ENCODE measurements at places on chromosomes 11 and 22. TPM values are rescaled to one million over a fixed set of nuclear protein-coding genes. Genes with fewer than 3 reads are reported as not detected.

The MS4A4E gene
- 1.1 TPM for polyA plus RNA-seq

DNA sequence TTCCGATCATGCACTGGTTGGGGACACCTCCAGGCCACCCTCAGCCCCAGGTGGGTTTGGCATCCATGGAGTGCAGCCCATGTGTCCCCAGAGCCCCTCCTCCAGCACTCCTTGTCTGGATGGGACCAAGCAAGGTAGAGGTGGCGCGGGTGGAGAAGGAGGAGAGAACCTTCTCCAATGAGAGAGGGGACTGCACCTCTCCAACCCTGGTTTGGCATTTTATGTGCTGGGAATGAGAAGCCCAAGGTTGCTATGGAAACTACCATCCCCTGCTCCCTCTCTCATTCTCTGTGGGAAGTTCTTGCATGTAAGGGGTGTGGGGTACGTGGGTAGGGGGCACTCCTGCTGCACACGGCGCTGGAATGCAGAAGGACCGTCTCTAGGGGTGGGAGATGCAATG lies 21.8 kb upstream of the RASD2 start:
- DNase-seq, result no peak

DNA sequence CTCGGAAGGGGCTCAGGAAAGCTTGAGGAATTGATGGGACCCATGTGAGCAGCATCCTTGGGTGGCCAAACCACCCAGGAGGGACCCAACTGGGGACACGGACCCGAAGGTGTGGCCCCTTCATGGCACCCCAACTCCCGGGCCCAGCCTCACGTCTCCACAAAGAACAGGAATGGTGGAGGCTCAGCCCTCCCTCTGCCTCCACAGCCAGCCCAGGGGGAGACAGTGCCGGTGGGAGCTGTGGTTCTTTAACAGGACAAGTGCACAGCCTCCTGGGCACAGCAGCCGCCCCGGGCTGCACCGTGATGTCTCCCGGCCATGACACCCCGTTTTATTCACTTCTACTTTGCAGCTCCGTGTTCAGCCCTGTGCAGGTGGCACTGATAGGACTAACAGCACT lies 587.2 kb downstream of the BRD1 start:
- DNase-seq, result no peak

DNA sequence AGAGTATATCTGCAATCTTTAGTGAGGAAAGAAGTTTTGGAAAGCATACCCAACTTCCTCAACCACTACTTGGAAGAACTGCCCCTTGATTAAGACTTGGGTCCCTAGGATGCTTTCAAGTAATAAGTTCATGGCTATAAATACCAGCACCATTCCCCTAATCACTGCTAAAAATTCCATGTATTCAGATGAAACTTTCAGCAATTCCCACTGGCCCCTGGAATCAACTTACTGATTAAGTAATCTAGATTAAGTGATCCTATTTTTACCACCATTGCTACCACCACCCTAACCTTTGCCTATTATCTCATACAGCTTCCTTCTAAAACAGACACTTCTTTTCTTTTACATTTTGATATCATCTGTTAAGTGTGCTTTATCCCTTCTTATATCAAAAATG lies 10.5 kb downstream of the PICALM start:
- no peak for DNase-seq

- no peak for DNase-seq
Observed at GRCh38 chr11:57340039-57340615, 2.0 kb downstream of the P2RX3 start.

The OR5A1 gene
- 0.01 TPM for polyA plus RNA-seq

DNA sequence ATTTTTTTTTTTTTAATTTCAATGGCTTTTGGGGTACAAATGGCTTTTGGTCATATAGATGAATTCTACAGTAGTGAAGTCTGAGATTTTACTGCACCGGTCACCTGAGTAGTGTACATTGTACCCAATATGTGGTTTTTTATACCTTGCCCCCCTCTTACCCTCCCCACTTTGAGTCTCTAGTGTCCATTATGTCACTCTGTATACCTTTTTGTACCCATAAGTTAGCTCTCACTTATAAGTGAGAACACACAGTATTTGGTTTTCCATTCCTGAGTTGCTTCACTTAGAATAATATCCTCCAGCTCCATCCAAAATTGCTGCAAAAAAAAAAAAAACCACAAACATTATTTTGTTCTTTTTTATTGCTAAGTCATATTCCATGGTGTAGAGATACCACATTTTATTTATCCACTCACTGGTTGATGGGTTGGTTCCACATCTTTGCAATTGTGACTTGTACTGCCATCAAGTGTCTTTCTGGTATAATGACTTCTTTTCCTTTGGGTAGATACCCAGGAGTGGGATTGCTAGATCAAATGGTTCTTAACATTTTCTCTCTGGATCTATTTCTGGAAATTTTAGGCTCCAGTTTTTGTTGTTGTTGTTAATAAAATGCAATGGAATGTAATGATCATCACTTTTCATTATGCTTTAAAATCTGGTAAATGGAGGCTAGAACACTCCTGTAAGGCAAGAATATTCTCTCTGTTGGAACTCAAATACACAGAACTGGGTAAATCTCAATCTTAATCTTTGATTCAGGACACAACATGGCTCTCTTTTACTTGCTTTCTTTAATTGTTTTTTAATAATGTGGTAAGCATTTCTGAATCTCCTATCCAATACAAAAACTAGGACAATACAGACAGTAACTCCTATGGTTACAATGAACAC lies 10.3 kb downstream of the NEAT1 start:
- DNase-seq, result no peak

DNA sequence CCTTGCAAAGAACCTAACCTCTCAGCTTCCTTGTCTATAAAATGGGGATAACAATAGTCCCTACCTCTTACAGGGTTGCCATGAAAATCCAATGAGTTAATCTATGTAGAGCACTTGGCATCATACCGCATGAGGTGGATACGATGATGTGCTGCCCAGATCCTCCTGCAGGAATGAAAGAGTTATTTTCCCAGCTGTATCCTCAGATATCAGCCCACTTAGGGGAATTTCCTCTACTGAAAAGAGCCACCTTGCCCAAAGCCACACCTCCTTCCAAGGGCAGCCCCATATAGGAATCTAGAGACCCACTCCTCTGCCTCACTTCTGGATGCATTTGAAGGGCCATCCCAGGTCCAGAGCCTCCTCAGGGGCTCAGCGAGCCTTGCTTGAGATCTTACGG lies 128.4 kb downstream of the CCDC81 start:
- DNase-seq, result no peak

DNA sequence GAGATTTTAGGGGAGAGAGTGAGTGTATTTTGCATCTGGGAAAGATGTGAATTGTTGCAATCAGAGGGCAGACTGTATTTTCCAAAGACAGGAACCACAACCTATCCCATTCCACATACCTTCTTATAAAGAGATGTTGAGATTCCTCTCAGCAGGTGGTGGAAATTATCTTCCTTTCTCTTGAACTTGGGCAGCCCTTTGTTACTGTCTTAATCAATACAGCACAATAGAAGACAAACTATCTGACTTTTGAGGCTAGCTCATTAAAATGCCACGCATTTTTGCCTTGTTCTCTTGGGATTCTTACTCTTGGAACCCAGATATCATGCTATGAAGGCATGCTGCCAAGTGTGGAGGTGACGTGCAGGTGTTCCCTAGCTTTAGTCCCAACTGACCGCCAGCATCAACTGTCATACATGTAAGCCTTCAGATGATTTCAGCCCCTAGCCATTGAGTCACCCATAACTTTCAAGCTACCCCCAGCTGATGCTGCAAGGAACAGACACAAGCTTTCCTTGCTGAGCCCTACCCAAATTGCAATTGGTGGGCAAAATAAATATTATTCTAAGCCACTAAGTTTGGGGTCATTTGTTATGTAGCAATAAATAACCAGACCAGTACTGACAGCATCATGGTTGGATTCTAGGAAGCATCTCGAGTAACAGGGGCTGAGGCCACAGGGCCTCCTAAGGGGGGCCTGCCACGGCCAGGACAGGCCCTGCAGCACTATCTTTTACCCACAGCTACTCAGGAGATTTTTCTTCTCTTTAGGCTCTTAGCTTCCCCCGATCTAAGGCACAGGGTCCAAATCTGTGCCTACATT lies 63.0 kb downstream of the RPL27A start:
- no peak for DNase-seq

- DNase-seq, result peak; percentile 78
Observed at GRCh38 chr22:22181341-22181850, 63.2 kb upstream of the VPREB1 start.

DNA sequence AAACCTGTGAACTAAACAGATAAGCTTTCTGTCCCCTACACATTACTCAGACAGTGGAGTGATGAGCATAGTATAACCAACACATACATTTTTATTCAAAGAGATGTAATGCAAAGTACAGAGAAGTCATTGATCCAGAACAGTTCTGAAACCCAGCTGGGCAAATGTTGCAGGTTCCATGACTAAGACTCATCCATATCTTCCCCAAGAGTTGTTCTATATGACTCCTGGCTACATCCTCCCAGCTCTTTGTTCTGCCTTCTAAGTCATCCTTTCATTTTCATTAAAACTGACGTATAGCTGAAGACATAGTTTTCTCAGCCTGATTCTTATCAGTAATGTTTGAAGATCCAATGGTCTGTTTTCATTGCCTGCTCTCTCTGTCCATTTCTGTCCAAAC lies 47.3 kb downstream of the PLAAT5 start:
- no peak for DNase-seq

- DNase-seq, result no peak
Observed at GRCh38 chr11:121057922-121058321, 34.0 kb downstream of the TBCEL start.

GRCh38 chr11:9222654-9223053 lies 42.5 kb downstream of the DENND5A start:
- no peak for DNase-seq

The TYR gene
- not detected for polyA plus RNA-seq

- no peak for DNase-seq
Observed at GRCh38 chr22:44783581-44783980, 31.2 kb downstream of the ARHGAP8 start.

The MEI1 gene
- 2.2 TPM for polyA plus RNA-seq

- DNase-seq, result no peak
Observed at GRCh38 chr22:39725351-39726035, 154.9 kb downstream of the CACNA1I start.

DNA sequence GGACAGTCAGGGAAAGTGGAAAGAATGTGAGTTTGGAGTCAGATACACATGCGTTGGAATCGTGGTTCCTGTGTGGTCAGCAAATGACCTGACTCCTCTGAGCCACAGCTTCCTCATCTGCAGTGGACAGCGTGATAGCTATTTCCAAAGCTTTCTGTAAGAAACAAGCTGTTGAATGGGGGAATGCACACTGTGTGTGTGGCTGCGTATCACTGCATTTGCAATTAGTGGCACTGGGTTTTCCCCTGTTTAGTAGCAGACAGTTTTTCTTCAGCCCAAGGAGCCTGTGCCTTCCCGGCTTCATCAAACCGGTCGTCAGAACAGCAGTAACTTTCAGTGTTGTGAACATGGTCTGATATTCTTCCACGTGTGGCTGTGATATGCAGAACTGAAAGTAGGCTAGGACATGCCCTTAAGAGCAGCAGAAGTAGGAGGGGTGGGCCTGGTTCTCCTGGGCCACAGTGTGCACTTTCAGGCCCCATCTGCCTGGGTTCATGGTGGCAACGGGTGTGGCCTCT lies 121.5 kb downstream of the RRAS2 start:
- DNase-seq, result no peak

GRCh38 chr11:103364687-103365086 lies 255.5 kb downstream of the DYNC2H1 start:
- no peak for DNase-seq

DNA sequence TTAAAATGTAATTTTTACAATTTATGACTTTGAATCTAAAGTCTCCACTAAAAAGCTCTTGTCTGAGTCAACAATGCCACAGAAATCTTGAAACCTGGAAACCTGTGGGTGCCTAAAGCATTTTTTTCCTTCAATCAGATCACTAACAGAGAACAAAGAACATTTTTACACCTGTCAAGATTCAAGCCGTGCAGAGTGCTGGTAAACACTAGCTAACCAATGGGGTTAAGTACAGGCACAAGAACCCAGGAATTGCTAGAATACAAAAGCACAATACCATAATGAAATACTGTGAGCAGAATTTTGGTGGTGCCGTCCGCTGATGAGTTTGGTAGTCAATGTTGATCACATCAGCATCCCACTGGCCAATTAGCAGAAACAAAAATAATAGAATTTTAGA lies 380.3 kb upstream of the PITPNB start:
- no peak for DNase-seq

The OR52E8 gene
- polyA plus RNA-seq, result not detected

The LSP1 gene
- 5.3 TPM for polyA plus RNA-seq

DNA sequence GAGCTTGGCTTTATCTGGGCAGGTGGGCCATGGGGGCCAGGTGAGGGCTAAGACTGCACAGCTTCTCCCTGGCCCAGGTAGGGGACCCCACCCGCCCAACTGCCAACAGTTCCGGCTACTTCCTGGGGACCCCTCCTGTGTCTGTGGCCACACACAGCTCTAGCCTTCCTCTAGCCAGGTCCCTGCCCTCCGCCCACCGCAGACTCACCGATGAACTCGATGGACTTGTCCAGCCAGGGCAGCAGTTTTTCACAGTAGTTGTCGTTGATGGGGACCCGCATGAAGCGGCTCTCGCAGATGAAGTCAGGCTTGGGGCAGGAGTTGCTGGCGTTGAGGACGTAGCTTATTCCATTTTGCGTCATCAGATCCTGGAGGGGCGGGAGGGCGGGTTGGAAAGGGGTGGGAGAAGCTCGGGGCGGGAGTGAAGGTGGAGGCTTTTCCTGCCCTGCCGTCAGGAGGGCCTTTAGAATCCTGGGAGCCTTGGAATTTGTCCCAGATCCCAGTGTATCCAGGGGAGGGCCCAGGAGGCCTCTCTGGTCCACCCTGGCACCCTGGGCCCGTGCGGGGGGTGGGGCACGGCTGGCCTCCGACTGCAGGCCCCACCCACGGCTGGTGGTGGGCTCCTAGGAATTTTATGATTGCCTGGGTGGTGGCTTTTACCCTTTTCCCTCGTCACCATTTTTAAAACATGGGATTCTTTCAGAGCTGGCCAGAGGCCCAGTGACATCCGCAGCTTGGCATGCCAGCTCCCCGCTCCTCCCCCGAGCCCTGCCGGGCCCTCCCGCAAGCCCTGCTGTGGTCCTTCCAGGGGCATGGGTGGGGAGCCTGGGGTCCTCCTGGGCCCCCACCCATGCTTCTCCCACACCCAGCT lies 13.9 kb downstream of the DUSP8 start:
- DNase-seq, result no peak

- DNase-seq, result no peak
Observed at GRCh38 chr11:5291207-5291838, 10.4 kb downstream of the OR51B4 start.

The CCDC82 gene
- 61.6 TPM for polyA plus RNA-seq

Data from left renal pelvis (tissue), 4 donors.